ENCODE measurements at places on chromosomes 11 and 22.

GRCh38 chr22:38314933-38315822 is 2.1 kb downstream of the CSNK1E start:
- no peak for DNase-seq

DNA sequence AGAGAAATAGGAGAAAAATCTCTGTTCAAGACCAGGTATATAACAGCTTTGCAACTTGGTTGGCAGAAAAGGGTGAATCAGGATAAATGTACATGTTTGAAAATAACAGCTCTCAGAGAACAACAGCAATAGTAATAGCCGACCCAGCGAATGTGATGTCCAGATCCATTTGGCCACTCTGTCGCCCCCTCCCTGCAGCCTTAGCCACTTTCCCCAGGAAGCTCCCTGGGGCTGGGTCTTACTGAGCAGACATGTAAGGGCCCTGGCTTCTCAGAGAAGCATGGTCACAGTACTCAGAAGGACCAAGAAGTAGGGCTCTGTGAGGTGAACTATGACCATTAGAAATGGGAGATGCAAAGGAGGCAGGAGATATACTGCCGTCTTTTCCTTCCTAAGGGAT is 154.1 kb upstream of the SNX19 start:
- no peak for DNase-seq

GRCh38 chr11:1839924-1840779 is 1.4 kb downstream of the TNNI2 start:
- DNase-seq, result no peak

- DNase-seq, result no peak
Observed at GRCh38 chr11:33944693-33945424, 53.0 kb upstream of the LMO2 start.

DNA sequence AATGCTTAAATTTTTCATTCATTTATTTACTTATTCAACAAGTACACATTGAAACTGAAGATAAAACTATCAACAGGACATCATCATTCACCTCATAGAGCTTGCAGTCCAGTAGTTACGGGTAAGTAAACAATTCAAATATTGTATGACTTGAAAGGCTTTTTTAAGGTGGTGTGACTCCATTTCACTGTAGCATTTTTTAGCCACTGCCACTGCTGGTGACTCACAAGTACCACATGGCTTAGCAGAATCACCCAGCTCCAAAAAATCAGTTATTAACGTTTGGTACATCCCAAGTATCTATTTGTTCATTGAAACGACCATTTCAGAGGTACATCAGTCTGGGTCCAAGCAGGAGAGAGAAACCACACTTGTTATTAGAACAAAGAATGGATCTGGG is 427.9 kb upstream of the DDI1 start:
- DNase-seq, result peak; percentile 36

GRCh38 chr11:96338910-96339705 is 3.9 kb downstream of the MAML2 start:
- peak; percentile 79 for DNase-seq

GRCh38 chr11:116179401-116179800 is 593.4 kb downstream of the BUD13 start:
- no peak for DNase-seq

DNA sequence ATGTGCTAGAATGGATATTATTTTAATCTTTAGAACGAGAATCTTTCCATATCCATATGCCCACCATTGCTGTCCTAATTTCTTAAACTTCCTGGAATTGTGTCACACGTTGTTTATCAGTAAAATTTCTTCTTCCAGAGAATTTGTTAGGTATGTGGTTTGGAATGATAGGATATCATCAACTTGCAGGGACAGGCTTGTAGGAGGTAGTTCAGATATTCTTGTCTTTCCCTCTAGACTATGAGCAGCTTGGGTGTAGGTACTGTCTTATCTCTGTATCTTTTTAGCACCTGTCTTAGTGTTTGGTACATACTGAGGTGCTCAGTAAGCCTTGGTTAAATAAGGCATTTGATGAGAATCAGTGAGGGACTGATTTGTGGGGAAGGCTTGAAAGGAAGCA is 3.4 kb downstream of the CTNND1 start:
- no peak for DNase-seq

GRCh38 chr22:37499027-37499707 is 13.0 kb upstream of the MFNG start:
- DNase-seq, result peak; percentile 49

- DNase-seq, result no peak
Observed at GRCh38 chr22:36395055-36395849, 7.5 kb upstream of the MYH9 start.

DNA sequence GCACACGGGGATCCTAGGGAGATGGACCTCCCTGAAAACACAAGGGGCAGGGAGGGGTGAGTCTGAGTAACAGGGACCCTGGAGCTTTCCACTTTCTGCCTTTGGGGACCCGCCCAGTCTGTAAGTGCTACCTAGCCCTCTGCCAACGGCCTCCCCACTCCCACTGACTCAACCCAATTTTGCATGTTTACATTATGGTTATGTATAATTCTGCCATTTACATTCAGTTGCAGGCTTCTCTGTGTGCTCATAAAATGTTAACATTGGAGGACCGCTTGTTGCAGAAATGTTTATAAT is 105.8 kb downstream of the DSCAML1 start:
- DNase-seq, result no peak

Data from astrocyte of the spinal cord (primary cell).